ENCODE measurements at places on chromosomes 12 and 14.

GRCh38 chr12:116037941-116038837, 239.3 kb downstream of the MED13L start:
- DNase-seq: no peak

DNA sequence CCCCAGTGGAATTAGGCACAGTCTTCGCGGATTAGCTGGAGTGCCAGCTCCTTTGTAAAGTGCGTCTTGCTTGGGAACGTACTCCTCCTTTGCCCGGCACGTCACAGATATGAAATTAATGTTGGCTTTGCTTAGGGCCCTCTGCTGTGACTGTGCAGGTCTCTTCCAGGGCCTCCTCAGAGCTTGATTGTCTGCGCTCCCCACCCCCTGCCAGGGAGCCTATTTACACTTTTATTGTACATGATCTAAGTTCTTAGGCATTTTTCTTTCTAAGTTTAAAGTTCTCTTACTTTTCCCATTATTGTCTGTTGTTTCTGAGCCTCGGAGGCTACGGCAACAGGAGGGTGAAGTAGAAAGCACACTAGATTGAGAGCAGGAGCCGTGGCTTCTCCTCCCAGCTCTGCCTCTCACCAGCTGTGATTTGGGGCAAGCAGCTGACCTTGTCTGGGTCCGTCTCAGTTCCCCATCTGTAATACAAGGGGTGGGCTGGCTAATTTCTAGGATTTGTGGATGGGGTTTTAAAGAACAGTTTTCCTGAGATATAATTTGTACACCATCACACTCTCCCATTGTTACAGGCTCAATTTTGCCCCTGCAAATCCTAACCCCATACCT, 81.8 kb downstream of the TSPAN9 start:
- no peak for DNase-seq

GRCh38 chr12:108701779-108702441, 29.4 kb downstream of the CORO1C start:
- DNase-seq: no peak

GRCh38 chr14:101359221-101360053, 201.9 kb upstream of the DIO3 start:
- DNase-seq: no peak

DNA sequence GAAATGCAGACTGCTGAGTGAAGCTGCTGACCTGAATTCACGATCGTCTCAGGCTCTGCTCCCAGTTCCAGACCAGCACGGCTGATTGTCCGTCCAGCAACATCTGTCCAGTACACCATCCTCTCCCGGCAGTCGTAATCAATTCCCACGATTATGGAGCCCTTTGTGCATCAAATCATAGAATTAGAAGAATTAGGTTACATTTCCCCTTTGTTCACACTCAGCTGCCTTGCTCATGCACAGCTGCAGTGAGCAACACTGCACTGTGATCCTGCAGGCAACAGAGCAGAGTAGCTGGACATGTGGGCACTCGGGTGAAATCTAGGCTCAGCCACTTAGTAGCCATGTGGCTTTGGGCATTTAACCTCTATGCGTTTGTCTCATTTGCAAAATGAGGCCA, 22.2 kb downstream of the RTRAF start:
- DNase-seq: no peak

GRCh38 chr12:47744005-47744651, 14.6 kb downstream of the RAPGEF3 start:
- DNase-seq: peak; percentile 60

DNA sequence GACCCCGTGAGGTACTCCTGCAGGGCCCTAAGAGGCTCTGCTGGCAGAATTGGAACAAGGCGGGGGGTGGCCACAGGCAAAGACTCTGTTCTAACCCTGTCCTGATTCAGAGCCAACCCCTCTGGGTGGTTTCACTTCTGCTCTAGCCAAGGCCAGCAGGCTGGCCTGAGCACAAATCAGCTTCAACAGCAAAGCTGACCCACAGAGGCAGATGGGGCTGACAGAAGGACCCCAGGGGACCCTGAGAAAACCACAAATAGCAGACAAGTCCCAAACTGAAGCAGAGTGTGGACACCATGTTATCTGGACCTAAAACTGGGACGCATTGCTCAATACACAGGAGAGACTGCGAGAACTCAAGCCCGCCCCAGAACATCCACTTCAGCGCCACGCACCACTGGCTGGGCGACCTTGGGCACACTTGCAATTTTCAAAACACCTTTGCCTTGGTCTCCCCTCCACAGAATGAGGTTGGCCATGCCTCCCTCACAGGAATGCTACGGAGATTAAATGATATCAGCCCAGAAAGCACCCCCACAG, 76.4 kb upstream of the DICER1 start:
- DNase-seq: no peak

- no peak for DNase-seq
These were observed 33.5 kb downstream of the SMCO2 start for GRCh38 chr12:27480016-27480415.

- no peak for DNase-seq
These were observed 567.2 kb downstream of the SNAPC1 start for GRCh38 chr14:62329427-62329826.

- DNase-seq: no peak
These were observed 4.2 kb downstream of the PTPN6 start for GRCh38 chr12:6955108-6956020.

- peak; percentile 79 for DNase-seq
These were observed 82.7 kb downstream of the BCL11B start for GRCh38 chr14:99189201-99189801.

- DNase-seq: peak; percentile 64
These were observed 1.3 kb downstream of the CHST11 start for GRCh38 chr12:104457746-104458693.

DNA sequence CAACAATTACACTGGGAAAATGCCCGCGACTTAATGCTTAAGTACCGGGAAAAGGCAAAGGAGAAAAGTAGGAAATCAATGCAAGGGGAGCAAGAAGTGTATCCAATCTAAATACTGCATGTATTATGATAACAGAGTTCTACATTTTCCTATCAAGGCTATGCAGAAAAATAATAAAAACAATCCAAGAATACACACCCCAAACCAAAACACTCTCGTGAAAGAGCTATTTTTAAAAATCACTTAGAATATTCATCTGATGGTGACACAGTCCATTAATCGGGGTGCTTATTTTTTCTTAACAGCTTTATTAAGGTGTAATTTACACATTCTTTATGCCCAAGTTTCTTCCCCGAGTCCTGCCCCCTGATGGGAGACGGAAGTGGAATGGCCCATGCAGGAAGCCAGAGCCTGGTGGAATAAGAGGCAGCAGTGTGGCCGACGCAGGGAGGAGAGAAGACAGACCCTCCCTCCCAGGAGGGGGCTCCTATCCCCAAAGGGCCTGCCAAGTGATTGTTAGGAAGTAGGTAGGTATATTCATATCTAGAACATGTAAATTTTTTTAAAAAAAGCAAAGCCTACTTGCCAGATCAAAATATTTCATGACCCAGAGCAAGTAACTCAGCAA, 174.3 kb downstream of the FOXN3 start:
- DNase-seq: no peak

GRCh38 chr12:3251691-3252090, 174.5 kb downstream of the TSPAN9 start:
- DNase-seq: no peak

DNA sequence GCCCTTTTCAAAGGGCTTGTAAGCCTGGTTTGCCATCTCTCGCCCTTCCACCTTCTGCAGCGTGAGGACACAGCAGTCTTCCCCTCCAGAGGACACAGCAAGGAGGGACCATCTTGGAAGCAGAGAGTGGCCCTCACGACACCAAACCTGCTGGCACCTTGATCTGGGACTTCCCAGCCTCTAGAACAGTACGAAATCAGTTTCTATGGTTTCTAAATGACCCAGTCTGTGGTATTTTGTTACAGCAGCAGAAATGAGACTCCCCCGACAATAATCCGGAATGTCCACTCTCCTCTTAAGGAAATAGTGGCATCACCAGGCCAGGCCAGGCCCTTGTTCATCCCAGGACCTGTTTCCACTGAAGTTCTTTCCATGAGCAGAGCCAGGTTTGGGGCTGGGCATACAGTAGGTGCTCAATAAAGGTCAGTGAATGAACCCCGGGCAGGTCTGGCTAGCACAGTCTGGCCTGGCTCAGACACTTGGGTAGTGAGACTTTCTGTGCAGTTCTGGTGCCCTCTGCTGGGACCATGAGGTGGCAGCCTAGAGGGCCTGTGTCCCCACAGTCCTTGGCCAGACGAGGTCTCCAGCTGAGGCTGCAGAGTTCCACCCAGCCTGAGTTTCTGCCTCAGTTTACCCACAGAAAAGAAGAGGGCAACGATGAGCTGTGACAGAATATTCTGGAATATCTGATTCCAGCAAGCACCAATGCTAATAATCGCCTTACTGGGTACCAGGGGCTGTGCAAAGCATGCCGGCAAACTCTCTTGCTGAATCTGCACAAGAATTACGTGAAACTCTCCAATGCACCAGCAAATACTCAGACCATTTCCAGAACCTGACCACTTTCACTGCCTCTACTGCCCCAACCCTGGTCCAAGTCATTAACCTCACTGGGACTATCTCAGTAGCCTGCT, 14.0 kb downstream of the ABCB9 start:
- peak; percentile 78 for DNase-seq

All from activated CD4-positive, alpha-beta T cell treated with anti-CD3 and anti-CD28 coated beads, Interleukin-2, amount 10 ng/mL, durations not matched to agents 7 days and 5 days (primary cell).